ENCODE measurements at places on chromosomes 13 and 19. TPM values are rescaled to one million over a fixed set of nuclear protein-coding genes. Genes with fewer than 3 reads are reported as not detected.

DNA sequence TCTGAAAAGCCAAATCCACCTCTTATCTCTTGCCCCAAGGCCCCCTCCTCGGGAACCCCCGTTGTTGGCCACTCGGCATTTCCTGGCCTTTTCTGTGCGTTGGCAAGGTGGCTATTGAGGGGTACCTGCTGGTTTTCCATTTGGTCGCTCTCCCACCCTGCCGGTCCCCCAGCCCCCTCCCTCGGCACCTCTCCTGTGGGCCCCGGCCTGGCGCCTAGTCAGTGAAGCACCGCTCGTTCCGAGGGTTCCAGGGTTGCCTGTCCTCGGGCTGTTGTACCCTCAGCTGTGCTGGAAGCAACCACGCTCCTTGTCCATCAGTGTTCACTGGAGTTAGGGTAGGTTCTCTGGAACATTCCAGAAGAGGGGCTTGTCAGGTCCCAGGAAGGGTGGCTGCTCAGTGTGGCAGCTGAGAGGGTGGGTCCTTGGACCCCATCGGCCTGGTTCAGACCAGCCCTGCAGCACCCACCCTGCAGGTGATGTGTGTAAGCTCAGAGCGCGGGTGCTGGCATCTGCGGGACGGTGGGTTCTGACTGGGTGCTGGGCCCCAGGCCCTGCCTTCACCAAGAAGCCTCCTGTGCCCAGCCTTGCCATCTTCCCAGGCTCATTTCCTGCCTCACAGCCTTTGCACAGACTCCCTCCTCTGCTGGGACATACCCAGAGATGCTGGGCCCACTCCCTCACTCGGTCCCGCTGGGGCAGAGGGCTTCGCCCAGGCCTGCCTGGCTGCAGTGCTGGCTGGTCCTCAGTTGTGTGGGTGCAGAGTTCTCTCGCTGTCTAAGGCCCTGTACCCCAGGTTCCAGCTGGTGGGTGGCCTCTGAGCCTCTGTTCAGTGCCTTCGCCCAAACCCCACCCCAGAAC, 21.3 kb downstream of the NKPD1 start:
- DNase-seq: no peak

DNA sequence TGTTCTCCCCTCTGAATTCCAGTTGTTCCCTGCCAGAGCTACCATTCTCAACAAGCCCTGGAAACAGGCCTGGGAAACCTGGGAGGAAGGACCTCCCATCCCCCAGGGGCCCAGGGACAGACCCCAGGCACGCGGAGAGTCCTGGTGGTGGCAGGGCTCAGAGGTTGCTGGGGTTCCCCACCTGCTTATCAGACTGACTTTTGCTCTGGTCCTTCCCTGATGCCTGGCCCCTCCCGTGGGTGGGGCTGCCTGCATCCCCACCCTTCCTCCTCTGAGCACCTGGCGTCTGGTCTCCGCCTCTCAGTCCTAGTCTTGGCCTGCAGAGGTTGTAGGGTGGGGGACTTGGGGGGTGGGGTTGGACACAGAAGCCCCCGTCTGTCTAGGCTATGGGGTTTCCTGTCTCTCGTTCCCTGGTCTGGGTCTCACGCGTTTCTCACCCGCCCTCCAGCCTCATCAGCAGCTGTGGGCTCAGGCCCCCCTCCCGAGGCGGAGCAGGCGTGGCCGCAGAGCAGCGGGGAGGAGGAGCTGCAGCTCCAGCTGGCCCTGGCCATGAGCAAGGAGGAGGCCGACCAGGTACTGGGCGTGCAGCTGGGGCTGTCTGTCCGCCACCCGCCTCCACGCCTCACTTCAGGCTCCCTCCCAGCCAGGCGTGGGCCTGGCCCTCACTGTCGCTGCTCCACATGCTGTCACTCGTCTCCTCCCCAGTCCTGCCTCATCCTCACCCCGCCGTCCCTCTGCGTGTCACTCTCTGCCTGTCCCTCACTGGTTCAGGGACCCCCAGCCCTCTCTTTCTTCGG, 13.6 kb downstream of the EPN1 start:
- no peak for DNase-seq

DNA sequence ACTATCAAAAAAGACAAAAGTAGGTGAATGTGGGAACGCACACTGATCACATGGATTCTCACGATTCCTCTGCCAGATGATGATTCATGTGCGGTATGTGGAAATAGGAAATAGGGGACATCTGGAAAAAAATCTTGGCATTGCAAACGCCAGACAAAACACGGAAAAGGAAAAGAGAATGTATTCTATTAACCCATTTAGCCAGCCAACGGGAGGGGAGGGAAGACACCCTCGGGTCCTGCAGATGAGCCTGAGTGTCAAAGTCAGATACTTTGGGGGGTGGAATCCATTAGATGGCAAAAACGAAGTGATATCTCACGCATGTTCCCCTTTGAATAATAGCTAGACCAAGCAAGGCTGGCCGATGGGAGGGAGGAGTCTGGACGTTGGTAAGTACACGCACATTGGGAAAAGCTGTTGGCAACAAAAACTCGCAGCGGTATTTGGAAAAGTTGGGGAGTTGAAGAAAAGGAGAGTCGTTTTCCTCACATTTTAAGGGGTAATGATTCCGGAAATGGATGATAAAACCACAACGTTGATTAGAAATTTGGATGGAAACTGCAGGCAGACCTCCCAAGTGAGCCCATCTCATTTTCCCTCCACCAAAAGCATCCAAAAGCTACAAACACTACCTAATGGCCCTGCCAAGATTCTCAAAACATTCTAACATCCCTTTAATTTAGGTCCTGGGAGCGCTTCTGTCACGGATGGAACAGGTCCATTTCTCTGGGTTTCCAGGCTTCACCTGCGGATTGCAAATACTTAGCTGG, 73.6 kb downstream of the COL4A1 start:
- no peak for DNase-seq

Gene LGALS14
- polyA plus RNA-seq: not detected

Gene ZSCAN5B
- 0.15 TPM for polyA plus RNA-seq

Gene KLK3
- 0.47 TPM for polyA plus RNA-seq
